ENCODE measurements at places on chromosomes 5 and 9.

DNA sequence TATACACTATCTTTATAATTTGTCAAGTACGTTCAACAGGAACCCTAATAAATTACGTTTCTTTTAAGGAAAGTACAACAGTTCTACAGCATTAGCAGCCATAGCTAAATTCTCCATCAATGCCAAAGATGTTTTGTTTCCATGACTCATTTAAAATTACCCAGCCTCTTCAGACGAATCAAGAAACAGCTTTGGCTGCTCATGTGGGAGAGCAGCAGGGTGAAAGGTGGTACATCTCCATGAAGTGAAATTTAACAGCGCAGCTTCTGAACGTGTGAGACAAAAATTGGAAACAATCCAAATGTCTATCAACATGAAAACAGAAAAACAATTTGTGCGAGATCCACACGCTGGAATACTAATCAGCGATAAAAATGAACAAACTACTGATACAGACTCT lies 327.3 kb upstream of the CDH6 start:
- DNase-seq, result no peak

- DNase-seq, result no peak
Observed at GRCh38 chr5:369151-369868, 47.8 kb downstream of the AHRR start.

- no peak for DNase-seq
Observed at GRCh38 chr5:153537207-153537606, 46.7 kb downstream of the GRIA1 start.

GRCh38 chr9:89482056-89482851 lies 15.7 kb downstream of the SEMA4D start:
- DNase-seq, result no peak

DNA sequence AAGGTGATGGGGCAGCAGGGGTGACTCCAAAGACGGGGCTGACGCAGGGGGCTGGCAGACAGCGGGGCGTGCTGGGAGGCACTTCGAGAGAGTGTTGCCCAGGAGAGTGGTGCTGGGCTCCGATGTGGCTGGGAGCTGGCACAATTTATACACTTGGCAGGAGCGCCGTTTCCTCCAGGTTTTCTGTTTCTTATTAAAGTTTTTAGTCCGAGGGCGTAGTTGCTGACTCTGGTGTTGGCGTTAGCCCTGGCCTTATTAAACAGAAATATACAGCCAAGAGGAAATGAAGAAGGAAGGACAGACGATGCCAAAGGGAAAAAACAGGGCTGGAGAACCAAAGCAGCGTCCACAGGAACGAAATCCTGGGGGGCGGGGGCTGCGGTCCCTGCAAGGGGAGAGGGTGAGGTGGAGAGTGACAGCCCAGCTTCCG lies 139.6 kb upstream of the PHYKPL start:
- DNase-seq, result no peak

DNA sequence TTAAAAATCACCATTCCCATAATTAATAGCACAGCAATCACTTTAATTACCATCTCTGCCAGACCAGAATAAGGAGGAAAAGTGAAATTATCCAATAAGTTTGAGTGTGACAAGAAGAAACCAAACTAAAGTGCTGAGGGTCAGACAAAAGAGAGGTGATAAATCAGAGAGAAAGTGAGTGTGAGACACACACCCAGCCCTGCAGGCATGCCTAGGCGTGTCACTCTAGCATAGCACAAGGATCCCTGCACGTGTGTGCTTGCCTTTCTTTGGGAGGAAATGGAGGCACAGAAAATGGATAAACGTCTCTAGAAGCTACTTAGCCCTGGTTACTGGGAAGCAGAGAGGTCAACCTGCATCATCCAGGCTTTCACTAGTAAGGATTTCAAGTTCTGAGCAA lies 56.2 kb downstream of the SEMA6A start:
- DNase-seq, result no peak

- no peak for DNase-seq
Observed at GRCh38 chr9:92770360-92770995, 5.8 kb upstream of the BICD2 start.

DNA sequence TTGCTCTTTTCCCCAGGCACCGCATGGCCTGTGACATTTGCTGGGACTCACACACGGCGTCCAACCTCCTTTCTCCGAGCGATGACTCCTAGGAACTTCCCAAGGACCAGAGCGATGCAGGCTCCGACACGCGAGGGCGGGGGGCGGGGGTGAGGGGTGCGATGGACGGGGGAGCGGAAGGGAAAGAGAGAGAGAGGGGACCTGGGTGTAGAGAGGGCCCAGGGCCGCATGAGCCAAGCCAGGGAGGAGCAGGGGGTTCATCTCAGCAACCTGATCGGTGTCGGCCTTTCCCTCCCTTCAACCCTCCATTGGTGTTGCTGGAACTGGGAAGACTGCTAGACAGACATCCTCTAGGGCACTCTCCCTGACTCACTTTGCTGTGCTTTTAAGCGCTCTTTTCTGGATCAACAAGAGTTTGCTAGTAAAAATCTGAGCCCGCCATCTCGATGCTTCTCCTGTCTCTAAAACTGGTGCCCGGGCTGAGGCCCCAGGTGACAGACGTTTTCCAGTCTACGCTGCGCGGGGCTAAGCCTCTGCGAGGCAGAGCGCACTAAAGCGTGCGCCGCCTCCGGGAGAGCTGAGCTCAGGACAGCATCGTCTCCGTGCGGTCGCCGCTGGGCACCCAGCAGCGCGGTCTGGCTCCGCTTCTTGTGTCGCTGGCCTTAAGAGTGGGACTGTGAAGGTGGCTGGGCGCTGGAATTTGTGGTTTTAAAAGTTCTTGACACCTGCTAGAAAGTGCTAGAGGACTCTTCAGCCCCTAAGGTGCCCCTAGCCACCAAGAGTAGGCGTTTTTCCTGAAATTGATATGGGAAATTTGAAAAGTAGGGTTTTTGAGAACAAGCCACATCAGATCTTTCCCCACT lies 1.0 kb upstream of the TSLP start:
- no peak for DNase-seq

GRCh38 chr9:116342061-116342460 lies 188.5 kb downstream of the PAPPA start:
- DNase-seq, result no peak

GRCh38 chr9:19480345-19480744 lies 71.5 kb downstream of the ACER2 start:
- DNase-seq, result no peak

- no peak for DNase-seq
Observed at GRCh38 chr9:92720807-92721535, 43.7 kb downstream of the BICD2 start.

- no peak for DNase-seq
Observed at GRCh38 chr5:52632281-52632680, 155.4 kb upstream of the ITGA1 start.

- DNase-seq, result no peak
Observed at GRCh38 chr5:168327994-168328393, 36.5 kb downstream of the WWC1 start.

DNA sequence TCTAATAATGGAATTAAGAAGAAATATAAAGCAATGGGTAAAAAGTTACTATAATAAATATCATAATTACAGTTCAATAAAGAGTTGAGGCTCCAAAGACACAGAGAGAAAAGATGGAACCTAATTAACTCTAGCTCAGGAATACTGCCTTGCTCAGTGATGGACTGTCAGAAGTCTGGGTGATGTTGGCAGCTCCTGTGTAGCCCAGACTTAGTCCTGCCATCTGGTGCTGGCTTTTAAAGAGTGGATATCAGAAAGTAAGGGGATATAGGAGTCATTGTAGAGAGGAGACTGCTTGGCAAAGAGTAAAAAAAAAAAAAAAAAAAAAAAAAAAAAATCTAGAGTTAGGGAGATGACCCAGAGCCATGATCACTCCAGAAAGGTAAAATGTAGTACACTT lies 551.9 kb upstream of the DMAC1 start:
- DNase-seq, result no peak

- DNase-seq, result no peak
Observed at GRCh38 chr9:100869326-100869725, 159.2 kb upstream of the PLPPR1 start.

- no peak for DNase-seq
Observed at GRCh38 chr5:88685591-88686541, 197.1 kb downstream of the MEF2C start.

Measured in amygdala (tissue), 56 donors.